Activated T-cell treated with anti-CD3 and anti-CD28 coated beads, Interleukin-2, amount 50 U/mL, for 4 hours (primary cell): ENCODE measurements at places on chromosomes 6 and 20.

DNA sequence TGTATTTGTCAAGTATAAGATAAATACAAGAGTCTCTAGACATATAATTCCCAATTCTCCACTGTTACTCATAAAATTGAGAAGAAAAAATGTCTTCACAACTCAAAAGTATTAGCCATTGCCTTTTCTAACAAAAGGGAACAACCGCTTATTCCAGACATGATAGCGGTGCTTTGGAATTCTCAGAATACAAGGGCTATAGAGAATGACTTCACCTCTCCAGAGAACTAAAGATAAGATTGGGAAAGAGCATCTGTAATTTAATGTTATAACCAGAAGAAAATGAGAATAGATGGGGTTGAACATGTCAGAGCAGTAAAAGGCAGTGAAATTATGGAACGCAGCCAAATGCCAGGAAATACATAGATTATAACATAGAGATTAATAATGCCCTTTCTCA lies 730.8 kb downstream of the C6orf118 start:
- DNase-seq, result no peak

- DNase-seq, result peak; percentile 44
Measured at GRCh38 chr6:142926494-142927270, 18.3 kb downstream of the HIVEP2 start.

DNA sequence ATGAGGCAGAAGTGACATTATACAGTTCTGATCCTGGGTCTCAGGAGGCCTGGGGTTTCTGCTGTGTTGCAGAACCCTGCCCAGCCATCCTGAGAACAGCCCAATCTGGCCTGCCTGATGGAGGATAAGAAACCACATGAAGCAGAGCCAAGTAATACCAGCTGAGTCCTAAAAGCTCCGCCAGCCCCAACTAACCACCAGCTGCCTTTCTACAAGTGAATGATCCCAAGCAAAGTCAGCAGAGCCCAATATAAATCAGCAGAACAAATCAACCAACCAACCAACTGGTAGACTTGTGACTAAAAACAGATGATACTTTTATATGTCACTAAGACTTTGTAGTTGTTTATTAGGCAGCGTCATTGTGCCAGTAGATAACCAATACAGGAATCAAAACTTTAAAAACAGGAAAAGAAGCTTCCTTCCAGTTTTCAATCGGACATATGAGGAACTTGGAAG lies 52.1 kb downstream of the SNX5 start:
- no peak for DNase-seq

DNA sequence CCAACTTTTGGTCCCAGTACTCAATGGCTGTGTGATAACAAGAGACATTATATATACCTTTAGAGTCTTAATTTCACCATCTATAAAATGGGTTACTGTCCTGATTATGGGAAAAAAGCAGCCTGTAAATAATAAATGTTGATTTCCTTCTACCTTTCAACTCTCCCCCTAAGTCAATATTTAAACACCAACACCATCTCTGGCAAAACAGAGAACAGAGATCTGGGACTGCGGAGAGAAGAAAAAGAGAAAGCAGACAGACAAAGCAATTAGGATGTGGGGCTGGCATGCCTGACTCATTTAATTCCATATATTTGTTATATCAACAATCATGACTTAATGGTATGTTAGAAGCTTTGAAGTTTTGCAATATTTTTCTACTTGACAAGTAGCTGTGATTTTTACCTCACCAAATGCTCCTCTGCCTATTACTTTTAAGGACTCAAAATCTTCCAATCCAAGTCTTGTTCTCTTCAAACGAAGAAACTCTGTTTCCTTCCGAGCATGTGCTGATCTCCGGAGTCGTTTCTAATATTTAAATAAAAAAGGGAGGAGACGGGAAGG lies 23.3 kb downstream of the STK38 start:
- DNase-seq, result no peak

DNA sequence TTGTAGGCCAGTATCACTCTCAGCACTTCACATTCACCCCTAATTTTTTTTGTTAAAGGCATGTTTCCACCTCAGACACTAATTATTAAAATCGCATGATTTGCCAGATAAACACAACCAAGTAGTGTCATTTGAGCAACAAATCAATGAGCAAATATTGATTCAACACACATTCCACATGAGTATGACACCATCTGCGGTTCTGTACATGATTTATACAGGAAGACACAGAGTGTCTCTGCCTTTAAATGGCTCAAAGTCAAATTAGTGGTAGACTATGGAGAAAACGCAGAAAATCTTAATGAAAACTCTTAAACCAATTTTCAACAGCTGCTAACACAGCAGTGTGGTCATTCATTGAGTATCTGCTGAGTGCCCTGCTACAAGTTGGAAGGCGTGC lies 300.2 kb downstream of the SOX4 start:
- DNase-seq, result no peak

DNA sequence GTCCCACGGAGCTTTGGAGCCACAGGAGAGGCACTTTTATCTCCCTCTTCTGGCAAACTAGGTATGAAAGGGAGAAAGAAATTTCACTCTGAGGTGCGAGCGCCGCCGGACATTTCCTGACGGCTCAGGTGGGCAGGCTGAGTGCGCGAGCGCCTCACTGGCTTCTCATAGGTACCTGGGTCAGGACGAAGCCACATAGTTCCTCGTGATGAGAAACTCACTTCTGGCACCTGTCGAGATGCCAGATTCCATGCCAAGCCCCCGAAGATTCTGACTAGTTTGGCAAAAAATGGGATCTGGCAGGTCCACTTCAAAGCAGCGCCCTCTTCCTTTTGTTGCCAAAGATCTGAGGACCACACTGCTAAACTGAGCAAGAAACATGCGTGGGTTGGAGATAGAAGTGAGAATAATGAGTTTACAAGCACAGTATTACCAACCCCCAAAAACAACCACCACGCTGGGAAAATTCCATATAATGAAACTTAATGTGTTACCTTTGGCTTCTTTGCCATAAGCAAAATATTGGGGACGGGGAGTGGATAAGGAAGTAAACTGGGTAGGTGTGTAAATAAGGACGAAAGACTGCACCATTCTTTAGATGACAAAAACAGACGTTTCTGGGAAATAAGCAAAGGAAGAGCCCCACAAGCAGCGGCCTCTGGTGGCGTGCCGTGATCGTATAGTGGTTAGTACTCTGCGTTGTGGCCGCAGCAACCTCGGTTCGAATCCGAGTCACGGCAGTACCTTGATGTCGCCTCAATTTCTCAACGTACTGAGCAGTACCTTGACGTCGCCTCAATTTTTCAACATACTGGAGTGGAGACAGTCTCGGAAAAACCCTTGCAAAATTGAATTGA lies 89.8 kb upstream of the PRSS16 start:
- peak; percentile 78 for DNase-seq

GRCh38 chr6:52233975-52234823 lies 10.1 kb downstream of the IL17F start:
- no peak for DNase-seq

DNA sequence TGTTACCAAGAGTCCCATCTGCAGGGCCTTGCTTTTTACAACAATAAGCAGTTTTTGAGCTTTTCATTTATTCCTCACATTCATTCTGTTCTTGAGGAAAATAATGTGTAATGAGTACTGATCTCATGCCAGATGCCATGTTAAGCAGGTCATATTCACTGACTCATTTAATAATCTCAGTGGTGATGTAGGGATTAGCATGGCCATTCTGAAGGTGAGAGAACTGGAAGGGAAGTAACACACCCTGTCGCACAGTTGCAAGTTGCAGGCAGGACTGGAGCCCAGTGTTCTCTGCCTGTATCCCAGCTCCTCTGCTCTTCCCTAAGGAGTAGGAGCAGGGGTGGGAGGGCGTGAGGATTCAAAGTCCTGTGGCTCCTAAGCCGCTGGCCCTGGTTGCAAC lies 5.6 kb downstream of the PCIF1 start:
- no peak for DNase-seq

GRCh38 chr6:32111424-32112066 lies 2.4 kb upstream of the TNXB start:
- no peak for DNase-seq
